Stimulated activated CD8-positive, alpha-beta memory T cell treated with anti-CD3 and anti-CD28 coated beads, Interleukin-12 subunit alpha, Interleukin-12 subunit beta, amount 100 ng/mL, for 4 hours (primary cell): ENCODE measurements at places on chromosomes 6 and 20.

- no peak for DNase-seq
Observed at GRCh38 chr20:60648556-60648955, 603.5 kb upstream of the CDH4 start.

DNA sequence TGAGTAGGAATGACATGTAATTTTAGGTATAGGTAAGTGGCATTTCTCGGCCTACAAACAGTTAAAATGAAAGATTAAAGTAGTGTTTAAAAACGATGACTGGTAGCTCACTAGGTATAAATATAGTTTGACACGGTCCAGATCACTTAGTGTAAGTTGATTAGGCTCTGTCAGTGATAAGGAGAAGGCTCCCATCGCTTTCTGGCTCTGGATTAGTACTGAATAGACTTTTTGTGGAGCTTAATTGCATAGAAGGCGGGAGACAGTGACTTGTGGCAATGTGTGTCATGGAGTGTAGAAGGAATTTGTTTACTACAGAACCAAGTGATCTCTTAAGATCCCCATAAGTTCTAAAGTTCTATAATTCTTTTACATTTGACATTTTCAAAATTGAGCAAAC is 6.7 kb downstream of the PYGB start:
- no peak for DNase-seq

DNA sequence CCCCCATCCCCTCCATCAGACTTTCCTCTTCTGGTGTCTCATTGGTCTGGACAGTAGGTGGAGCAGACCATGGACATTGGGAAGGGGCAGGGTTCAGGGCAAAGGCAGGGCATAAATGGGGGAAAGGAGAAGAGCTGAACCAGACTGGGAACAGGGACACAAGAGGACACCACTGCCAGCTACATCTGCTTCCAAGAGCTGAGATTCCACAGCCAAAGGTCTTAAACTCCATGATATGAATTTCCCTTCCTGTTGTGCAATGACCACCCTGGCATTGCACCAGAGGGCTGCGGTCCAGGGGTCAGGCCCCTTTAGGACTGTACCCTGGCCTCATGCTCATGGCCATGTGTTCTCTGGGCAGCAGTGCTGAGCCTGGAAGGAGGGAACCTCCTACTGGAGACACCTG is 137.9 kb downstream of the MAFB start:
- DNase-seq: no peak

DNA sequence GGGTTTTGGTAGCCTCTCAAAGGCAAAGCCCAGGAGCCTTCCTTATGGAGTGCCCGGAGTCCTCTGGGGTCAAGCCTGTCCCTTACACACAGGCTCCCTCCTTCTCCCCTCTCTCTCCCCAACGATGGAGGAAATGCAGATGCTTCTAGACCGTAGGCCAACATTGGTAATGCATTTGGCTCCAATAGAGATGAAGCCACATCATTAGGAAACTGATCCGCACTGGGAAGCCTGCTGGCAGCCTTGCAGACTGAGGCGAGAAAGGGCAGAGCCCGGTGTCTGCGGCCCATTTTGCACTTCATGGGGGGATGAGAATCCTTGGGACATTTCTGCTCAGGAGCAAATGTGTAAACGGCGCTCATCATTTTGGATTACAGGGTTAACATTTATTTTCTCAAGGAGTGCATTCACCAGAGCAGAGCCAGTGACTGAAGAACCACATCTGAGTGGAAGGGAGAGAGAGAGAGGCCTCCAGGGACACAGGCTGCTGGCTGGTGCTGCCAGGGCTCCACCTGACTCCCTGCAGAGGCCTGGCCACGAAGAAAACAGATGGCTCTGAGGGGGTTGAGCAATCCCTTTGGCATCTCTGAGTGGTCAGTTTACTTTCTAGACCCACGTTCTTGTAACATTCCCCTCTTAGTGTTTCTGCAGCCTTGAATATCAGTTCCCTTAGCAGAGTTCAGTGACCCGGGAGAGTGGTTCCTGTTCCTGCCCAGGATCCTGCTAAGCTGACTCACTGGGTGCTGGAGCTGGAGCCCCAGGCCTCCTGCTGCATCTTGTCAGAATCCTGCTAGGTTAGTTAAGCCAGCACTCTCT is 4.4 kb upstream of the CST3 start:
- DNase-seq: no peak

GRCh38 chr20:46975976-46976375 is 81.3 kb downstream of the EYA2 start:
- DNase-seq: no peak

DNA sequence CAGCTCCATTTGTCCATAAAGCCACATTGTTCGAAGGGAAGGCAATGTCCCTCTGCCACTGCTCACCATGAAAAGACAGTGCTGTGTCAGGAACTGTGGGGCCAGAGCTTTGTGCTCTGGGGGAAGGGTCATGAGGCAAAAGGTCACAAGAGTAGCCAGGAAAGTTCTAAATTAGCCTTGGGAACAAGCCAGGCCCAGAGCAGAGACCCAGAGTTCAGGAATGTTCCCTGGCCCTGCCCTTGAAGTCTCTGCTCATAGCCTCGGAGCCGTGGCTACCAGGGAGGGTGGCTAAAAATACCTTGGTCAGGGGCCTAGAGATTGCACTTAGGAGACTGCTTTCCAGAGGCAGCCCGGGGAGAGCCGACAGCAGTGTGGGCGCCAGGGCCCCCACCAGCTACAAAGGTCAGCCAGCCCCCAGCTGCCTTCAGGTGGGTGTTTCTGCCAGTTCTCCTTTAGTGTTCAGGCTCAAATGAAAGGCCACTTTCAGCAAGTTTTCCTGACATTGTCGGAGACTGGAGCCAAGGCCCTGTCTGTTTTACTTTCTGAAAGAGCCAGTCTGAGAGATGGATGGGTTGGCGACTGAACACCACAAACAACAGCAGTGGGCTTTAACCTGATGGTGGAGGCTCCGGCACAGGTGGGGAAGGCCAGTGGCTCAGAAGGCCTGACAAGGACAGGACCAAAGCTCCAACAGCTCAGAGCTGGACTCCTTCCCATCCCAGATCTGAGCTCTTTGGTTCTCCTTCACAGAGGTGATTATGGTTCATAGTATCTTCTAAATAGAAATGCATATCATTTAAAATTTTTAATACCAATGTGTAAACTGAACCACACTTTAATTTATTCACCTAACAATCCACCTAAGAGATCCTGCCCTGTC is 76.2 kb downstream of the CDH26 start:
- DNase-seq: no peak

DNA sequence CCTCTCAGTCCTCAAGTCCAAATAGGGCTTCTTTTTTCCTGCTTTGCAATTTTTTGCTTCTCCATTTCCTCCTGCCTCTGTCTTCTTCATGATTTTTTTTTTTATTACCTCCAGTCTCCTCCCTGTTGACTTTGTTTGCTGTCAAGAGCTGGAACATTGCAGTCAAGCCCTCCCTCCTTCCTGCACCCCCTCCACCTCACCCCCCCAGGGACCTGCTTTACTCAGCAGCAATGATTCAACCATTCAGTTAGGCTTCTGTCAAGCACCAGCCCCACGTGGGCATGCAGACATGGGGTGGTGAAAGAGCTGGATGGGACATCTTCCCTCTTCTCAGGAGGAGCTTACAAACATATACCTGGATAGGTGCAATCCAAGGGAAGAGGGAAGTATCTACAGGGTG is 142.4 kb downstream of the LRFN2 start:
- no peak for DNase-seq

DNA sequence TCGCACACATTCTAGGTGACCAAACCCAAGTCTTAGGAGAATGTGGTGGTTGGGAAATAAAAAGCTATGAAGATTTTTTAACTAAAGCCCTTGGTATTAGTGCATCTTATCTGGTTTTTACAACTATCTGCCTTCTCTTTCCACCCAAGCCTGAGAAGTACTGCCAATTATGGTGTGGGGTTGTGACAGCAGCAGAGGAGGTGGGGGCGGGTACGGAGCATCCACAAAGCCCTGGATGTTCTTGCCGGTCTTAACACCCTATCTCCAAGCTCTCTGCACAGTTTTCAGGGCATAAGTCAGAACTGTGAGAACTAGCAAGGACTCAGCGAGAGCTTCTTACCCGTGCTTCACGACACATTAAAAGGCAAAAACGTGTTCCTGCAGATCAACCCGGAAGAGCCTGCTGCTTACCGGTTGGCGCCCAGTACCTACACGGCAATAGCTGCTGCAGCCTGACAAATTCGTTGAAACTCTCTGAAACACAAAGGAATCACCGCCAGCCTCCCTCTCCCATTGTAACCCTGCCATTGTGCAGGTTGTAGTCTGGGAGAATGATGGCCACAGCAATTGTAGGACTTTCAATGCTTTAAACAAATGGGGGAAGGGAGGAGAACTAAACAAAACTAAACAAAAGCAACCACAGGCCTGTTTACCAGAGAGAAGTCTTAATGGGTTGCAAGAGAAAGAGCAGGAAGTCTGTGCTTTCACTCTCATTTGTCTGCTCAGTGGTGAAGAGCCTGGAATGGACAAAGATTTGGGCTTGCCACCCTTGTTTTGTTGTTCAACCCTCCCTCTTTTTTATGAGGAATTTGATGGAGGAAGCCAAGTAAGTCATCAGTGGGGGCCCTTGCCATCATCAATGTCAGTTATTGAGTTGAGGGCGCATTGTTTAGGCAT is 461.0 kb upstream of the JARID2 start:
- no peak for DNase-seq

DNA sequence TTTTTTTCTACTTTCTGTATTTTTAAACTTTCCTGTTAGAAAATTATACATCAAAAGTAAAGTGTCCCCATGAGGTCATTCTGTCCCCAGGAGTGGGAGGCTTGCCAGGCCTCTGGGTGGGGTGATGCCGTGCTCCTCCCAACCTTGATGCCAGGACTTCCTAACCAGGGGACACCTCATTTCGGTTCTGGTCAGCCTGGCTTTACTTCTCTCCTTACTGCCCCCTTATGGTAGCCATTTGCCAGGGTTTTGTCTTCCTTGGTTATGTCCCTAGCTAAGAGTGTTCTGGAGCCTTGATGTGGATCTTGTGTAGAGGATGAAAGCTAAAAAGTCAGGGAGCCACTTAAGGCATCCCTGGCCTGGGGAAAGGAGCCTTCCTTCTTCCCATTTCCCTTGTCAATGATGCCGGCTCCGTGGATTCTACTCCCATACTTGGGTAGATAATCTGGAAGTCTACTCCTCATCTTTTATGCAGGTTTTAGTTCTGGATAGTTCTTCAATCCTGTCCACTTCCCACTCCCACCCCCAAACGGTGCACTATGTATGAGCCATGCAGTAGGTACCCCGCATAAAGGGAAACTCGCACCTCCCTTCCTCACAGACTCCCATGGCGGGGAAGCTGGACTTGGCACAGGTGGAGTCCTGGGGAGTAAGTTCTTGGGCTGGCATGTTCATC is 164.1 kb upstream of the SALL4 start:
- no peak for DNase-seq

- DNase-seq: no peak
Observed at GRCh38 chr6:14831070-14831469, 414.8 kb upstream of the JARID2 start.

DNA sequence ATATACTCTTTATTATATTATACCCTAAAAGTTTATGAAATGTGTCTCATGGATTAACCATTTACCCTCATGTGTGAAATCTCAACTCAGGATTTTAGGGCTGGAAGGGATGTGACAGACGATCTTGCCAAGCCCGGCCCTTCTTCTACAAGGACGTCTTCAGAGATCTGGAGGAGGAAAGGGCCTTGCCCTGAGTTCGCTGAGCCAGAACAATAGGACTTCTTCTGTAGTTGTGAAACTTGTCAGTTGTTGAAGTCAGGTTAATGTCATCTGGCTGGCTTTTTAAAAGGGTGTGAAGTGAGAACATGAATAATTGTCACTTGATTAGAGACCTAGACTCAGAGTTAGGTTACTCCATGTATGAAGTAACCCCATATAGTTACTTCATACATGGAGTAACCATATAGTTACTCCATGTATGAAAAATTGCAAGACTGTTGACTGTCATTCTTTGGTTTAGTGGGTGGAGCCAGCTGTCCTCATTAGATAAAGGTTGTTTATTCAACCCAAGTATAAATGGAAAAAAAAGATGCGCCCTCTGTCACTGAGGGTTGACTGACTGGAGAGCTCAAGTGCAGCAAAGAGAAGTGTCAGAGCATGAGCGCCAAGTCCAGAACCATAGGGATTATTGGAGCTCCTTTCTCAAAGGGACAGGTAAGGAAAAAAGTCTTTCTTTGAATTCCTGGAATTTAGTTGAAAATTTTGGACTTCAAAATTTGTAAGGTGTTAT is at the start of gene ARG1:
TSS of gene ARG1 (plus strand) at position 541 of the 730 bp plus-strand sequence. CDS start at position 598, 57 bp downstream.
- DNase-seq: no peak

DNA sequence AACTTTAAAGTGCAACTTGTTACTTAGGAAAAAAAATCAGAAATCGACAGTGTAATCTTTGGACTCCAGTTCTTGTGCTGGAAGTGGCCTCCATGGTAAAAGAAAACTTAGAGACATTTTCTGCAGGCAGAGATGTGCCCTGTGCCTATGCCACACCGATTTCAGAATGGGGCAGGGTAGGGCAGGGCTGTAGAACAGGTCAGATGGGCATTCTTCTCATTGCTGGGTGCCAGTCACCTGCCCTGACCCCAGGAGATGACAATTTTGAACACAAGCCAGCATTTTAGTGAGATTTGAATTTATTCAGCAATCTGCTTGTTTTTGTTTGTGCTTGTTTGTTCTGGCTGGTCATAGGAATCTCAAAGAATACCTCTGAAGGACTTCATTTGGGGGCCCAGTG is 63.3 kb downstream of the SASH1 start:
- no peak for DNase-seq

GRCh38 chr6:75735491-75736186 is 13.4 kb upstream of the MYO6 start:
- no peak for DNase-seq

DNA sequence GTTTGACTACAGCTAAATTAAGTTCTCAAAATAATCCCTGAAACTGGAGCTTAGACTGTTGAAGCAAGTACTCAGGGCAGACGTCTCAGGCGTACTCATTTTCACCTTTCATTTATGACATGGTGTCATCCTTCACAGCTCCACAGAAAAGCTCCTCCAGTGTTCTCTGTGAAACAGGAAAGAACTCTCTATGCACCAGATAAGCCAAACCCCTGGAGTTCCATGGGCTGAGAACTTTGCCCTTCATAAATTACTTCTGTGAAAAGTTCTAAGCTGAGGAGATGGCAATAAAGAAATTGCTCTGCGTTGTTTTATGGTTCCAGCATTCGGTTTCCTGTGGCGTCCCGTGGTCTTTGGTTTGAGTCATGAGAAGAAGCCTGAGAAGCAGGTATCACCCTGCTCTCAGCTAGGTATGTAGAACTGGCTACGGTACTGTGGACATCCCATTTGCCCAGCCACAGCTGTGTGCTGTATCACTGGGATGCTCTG is 20.2 kb upstream of the RREB1 start:
- no peak for DNase-seq

- DNase-seq: no peak
Observed at GRCh38 chr6:79031821-79032590, 46.0 kb downstream of the PHIP start.

- DNase-seq: no peak
Observed at GRCh38 chr6:139376604-139377218, 2.3 kb upstream of the CITED2 start.

DNA sequence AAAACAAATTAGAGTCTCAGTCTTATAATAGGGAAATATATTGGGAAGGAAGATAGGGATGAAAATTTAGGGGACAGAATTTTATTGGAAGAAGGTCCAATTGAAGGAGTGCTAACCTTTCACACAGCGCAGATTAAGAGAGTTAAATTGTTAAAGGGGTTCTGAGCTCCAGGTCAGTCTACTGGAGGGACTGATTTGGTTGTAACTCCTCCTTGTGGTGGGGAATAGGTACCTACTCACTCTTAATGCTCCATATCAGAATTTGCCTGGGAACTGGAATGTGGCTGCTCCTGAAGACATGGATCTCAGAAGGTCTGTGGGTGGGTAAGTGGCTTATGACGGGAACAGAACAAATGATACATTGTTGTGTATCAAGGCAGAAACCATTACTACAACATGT is 143.5 kb downstream of the FLRT3 start:
- DNase-seq: no peak

GRCh38 chr20:24752612-24753011 is 196.5 kb upstream of the CST7 start:
- no peak for DNase-seq
